ENCODE measurements at places on chromosomes 6 and 20.

GRCh38 chr6:24397631-24398030, 5.1 kb upstream of the MRS2 start:
- no peak for DNase-seq

DNA sequence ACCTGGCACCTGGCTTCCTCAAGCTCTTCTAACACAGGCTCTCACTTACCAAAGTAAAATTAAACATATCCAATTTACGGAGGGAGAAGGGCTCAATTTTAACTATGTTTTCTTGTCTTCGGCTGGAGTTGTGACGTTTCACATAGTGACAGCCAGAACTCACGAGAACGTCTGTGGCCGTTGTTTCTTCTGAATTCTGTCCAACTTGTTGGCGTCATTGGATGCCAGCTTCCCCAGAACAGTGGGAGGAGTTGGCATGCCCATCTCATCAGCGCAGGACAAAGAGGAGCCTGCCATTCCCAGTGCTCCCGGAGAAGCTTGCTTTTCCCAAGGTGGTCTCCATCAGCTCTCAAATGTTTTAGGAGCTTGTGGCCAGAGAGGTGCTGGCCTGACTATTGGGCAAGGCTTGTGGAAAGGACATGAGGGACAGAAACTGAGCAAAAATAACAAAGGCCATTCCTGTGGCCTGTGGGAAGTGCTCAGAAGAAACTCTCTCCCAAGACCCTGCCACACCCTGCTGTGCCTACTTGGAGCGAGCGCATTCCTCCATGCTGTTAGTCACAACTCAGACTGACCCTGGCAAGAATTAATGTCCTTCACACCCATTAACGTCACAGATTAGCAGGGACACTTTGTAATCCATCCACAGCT, 265.4 kb upstream of the CDH4 start:
- no peak for DNase-seq

DNA sequence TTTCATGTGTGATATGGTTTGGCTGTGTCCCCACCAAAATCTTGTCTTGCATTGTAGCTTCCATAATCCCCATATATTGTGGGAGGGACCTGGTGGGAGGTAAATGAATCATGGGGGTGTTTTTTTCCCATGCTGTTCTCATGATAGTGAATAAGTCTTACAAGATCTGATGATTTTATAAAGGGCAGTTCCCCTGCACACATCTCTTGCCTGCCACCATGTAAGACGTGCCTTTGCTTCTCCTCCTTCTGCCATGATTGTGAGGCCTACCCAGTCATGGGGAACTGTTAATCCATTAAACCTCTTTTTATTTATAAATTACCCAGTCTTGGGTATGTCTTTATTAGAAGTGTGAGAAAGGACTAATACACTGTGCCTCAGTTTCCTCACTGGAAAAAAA, 4.2 kb upstream of the IL22RA2 start:
- no peak for DNase-seq

DNA sequence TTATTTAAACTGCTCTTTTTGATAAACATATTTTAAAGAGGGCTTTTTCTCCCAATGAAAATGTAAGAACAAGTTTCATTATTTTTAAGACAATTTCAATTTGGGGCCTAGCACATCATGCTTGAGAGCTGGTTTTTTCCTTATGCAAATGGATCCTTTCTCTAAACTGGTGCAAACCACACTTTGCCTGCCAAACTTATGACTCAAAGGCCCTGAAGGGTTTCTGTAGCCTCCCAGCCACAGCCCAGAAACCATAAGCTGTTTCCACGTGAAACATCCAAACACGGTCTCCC, 451 bp upstream of the HSF2 start:
- no peak for DNase-seq

DNA sequence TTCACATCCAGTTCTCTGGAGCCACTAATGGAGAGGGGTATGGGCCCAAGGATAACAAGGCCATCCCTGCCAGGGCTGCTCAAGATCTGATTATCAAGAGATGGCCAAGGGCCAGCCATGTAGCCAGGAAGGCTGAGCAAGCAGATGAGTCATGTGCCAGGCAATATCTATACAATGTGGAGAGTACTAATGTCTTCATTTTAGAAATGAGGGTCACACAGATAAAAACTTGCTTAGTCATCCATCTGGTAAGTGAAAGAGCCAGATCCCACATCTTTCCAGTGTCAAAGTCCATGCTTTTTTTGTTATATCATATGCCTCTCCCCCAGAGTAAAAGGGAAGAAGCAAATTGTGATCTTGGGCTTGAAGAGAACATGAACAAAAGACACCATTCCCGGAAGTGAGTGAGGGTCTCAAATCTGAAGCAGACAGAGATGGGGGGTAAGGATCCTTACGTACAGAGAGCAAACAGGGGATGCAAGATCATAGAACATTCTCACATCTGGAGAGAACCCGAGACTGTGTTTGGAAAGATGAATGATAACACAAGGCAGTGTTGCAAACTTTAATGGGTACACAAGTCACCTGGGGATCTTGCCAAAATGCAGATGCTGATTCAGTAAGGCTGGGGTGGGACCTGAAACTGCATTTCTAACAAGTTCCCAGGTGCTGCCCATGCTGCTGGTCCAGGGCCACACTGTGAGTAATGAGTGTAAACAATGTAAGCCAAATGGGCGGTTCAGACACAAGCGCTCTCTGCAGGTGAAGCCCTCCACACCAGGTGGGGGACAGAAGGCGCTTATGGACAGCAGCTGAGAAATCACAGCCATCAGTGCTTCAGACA, 20.0 kb upstream of the GSTA3 start:
- DNase-seq, result no peak

DNA sequence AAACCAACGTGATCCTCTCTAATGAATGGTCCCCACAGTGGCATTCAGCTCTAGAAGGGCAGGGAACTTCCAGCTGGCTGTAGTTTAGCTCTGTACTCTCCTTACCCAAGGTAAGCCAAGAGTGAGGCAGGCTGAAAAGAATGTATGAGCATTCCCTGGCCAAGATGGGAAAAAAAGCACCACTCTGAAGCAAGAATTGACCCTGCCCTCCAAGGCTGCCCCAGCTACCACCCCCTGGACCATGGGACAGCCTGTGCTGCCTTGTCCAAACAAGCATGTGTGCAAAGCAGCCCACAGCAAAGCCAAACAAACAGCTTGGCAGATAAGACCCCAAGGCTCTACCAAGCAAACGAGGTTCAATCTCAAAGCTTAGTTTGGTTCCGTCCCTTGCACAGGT, 73.9 kb downstream of the GFOD1 start:
- DNase-seq, result no peak

DNA sequence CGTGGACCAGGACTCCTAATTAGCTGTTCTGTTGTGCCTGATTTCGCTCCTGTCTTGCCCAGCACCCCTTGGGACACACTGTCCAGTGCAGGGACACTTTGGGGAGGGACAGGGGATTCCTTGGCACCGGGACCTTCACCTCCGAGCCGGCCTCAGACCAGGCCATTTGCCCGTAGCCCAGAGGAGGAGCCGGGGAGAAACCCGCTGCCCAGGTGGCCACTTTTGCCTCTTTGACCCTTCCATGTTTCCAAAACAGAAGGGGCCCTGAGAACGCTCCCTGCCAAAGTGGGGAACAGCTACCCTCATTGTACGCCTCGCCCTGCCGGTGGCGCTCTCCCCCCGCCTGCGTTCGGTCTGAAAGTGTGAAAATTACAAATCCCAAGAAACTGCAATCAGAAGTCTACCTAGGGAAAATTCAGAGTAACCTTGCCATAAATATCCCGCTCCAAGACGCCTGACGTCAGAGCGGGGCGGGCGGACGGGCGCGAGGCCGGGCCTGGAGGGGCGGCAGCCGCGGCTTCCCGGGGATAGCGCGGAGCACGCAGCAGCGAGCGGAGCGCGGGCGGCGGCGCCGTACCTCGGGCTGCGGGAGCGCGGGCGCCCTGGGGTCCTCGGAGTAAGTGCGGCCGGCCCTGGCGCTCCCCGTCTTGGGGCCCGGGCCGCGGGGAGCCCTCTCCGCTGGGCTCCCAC, at the start of gene DAAM2:
Gene DAAM2 (plus strand): TSS at position 527 of the 690 bp plus-strand sequence. CDS start 63,927 bp downstream, outside the sequence.
- no peak for DNase-seq

DNA sequence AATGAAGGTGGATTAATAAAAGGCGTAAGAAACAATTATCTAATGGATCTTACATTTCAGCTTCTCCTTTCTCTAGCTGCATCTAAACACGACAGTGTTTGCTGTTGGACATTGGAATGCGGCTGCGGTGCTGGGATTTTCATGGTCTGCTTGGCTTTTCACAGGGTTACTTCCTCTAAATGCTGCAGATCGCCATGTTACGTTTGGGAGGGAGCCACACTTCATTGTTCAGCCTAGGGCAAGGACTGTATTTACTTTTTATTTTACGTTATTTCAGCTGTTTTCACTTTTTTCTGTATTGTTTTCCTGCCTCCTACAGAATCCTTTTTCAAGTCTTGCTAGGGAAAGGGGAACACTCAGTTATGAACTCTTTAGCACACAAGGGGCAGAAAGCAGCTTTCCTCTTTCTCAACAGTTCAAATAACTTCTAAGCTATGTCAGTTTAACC, 97.9 kb upstream of the MTHFD1L start:
- no peak for DNase-seq

DNA sequence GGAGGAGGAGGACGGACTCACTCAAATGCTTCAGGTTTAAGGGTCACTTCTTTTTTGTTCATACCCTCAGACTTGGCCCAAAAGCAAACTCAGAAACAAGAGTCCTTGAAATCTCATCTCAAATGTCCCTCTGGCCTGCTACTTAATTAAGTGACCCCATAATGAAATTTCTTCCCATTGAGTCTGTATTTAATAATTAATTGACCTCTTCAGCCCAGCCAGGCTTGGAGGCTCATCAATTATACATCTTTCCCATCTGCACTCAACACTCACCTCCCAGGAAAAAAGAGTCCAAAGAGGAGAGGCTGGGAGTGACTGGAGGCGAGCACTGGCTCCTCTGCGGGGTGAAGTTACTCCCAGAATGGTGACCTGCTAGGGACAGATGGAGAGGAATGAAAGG, 90.5 kb upstream of the EYA2 start:
- DNase-seq, result no peak

DNA sequence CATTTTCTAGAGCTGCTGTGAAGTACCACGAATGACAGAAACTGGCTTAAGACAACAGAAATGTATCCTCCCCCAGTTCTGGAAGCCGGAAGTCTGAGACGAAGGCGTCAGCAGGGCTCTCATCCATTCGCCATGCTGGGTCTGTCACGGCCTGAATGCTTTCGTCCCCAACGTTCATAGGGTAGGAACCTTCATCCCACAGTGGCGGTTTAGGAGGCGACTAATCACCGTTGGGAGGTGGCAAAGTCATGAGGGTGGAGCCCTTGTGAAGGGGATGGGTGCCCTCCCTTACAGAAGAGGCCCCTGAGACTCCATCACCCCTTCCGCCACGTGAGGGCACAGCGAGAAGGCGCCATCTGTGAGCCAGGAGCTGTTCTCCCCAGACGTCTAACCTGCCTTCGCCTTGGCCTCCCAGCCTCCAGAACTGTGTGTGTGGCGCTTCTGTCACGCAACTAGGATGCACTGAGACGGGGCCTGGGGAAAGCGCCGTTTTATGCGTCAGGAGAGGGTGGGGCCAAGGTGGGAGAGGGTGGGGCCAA, 250.3 kb downstream of the TTLL2 start:
- no peak for DNase-seq

GRCh38 chr6:106560996-106561685, 68.2 kb downstream of the RTN4IP1 start:
- no peak for DNase-seq

DNA sequence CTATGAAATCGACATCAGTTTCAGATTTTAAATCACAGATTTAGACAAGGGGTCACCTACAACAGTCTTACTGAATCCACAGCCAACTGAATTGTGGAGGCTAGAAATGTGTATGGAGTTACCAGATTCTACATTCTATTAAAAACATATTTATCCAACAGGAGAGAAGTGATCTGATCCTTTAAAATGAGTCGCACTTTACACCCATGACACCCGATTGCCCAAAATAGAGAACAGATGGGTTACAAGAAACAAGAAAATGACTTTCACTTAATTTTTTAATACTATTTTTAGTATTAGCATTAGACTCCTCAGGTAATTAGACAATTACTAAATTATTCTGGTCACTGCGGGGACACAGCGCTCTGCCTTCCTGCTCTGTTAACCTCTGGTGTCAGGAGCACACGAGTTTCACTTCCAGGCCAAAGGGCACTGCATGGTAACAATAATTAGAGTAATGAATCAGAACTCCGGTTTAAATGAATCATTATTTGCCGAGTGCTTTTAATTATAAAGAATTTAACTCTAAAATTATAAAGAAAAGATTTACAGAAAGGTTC, 108.6 kb downstream of the ATP9A start:
- DNase-seq, result no peak

DNA sequence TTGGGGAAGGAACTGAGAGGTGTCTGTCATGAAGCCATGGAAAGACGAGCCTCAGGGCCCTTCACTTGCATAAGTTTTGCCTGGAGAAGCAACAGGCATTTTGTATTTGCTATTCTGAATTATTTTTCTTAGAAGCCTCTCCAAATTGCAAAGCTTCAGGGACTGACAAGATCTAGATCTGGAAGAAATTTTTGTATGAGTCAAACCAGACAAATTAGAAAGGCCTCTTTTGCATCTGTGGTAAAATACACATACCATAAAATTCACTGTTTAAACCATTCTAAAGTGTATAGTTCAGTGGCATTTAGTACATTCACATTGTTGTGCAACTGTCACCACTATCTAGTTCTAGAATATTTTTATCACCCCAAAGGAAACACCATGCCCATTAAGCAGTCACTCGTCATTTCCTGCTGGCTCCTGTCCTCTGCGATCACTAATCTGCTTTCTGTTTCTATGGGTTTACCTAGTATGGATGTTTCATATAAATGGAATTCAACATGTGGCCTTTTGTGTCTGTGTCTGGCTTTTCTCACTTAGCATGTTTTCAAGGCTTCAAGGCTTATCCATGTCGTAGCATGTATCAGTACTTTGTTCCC, 269.1 kb downstream of the PHF3 start:
- no peak for DNase-seq

DNA sequence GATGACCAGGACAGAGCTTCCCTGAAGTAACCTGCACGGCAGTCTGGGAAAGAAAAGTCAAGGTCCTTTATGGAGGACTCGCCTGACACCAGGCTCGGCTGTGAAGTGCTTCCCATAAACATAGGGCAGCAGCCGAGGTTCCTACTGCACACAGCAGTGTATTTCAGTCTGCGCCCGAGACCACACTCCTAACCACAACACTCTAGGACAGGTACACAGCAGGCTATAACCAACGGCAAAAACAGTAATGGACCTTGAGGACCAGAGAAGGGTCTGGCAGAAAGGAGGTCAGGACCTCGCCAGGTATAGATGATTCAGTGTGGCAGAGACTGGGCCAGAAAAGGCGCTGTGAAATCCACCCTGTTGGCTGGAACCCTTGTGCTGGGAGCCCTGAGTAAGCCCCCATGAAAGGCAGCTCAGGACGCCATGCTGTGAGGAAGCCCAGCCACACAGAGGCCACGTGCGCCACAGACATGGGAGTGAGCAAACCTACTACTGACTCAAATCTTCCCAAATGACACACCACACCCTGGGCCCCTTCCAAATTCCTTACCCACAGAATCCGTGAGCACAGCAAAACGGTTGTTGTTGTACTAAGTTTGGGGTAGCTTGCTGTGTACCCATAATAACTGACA, 129.6 kb upstream of the CST7 start:
- no peak for DNase-seq

GRCh38 chr6:87391334-87391733, 16.4 kb upstream of the CFAP206 start:
- no peak for DNase-seq

All from activated T-cell treated with anti-CD3 and anti-CD28 coated beads for 48 hours (primary cell).